ENCODE measurements at places on chromosomes 3 and 15.

- peak; percentile 54 for DNase-seq
Observed at GRCh38 chr3:47399531-47400270, 18.9 kb downstream of the PTPN23 start.

DNA sequence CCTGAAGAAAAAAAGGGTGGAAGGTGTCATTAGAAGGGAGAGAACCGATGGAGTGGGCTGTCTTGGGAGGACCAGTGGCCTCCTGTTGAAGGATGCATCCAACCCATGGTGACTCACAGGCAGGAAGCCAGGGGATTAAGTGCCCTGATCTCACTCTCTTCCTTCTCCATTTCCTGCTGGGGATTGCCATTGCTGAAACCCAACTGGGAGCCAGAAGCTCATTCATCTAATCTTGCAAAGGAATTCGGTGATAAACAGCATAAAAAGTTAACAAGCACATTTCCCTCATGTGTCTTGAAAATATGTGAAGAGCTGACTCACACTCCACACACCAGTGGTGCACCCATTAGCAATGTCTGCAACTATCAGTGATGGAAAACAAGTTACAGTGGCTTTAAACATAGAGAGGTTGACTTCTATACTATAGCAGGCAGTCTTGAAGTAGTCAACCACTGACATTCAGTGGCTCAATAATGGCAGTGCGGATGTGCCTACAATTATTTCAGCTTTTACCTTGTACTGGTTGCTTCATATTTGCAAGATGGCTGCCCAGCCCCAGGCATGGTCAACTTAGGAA lies 12.8 kb upstream of the CSRNP1 start:
- DNase-seq = peak; percentile 93

DNA sequence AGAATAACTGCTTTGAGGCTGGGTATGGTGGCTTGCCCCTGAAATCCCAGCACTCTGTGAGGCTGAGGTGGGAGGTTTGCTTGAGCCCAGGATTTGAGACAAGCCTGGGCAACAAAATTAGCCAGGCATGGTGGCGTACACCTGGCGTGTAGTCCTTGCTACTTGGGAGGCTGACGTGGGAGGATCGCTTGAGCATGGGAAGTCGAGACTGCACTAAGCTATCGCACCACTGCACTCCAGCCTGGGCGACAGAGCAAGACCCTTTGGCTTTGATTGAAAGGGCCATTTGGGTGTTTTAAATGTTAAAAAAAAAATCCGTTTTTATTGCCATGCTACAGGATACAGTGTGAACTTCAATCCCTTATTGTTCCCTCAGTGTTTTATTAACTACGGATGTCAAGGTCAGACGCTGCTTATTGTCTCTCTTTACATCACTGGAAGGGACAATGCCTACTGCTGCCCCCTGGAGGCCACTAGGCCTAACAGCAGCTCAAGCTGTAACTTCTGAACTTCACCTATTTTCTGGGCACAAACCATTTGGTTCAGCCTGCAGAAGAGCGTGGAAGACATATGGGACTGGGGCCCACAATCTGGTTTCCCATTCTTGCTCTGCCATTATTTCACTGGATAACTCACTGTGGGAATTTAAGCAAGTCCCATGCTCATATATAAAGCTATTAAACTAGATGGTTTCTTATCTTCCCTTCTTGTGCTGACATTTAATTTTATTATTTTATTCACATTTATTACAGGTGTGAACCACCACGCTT lies 15.3 kb upstream of the IREB2 start:
- DNase-seq = peak; percentile 56

- DNase-seq = no peak
Observed at GRCh38 chr15:85109333-85109732, 127.7 kb downstream of the PDE8A start.

DNA sequence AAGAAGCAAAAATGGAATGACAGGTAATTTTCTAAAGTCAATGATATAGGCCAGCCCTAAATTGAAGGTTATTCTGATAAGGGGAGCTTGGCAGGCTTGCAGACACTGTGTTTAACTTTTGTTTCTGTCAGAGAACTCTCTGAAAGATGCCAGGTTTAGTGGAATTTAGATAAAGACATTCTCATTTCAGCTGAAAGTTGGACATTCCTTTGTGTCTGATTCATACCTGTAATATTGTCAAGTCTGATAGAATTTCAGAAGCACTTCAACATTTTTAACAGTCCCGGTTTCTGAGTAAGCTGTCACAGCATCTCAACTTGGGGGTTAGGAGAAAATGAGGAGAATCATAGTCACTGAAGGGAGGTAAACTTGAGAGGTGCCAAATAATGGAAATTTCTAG lies 84.0 kb downstream of the DIPK2A start:
- no peak for DNase-seq

- DNase-seq = no peak
Observed at GRCh38 chr3:27322634-27323033, 46.5 kb downstream of the NEK10 start.

- DNase-seq = no peak
Observed at GRCh38 chr3:64151342-64151871, 73.9 kb downstream of the PRICKLE2 start.

GRCh38 chr15:29089731-29090616 lies 179.6 kb downstream of the NSMCE3 start:
- peak; percentile 22 for DNase-seq

DNA sequence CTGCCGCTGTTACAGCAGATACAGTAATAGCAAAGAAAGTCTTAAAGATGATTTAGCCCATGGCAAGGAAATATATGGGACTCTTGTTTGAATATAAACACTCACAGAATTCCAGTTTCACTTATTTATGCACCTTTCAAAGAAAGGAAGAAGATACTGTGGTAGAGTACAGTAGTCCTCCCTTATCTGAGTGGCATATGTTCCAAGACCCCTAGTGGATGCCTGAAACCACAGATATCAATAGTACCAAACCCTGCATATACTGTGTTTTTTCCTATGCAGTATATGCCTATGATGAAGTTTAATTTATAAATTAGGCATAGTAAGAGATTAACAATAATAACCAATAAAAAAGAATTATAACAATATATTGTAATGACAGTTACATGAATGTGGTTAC lies 8.2 kb downstream of the MAP2K1 start:
- no peak for DNase-seq

- DNase-seq = no peak
Observed at GRCh38 chr15:82934100-82934880, 18.2 kb downstream of the HOMER2 start.
